H9 (cell line): ENCODE measurements at places on chromosomes 7 and 10.

DNA sequence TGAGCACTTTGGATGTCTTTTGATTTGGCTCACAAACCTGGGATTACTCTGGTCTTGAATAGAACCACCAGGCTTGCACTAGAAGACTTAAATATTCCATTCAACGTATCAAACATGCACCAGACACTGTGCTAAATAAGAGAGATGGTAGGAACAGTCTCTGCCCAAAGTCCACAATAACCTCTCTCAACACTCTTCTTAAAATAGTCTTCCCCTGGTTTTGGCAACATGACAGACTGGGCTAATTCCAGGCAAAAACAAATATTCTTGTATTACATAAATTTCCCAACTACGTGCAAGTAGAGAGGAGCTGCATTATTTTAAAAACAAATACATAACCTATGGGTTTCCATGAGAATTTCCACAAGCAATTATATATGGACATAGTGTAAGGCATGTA is 64.8 kb upstream of the PAPSS2 start:
- DNase-seq, result no peak

DNA sequence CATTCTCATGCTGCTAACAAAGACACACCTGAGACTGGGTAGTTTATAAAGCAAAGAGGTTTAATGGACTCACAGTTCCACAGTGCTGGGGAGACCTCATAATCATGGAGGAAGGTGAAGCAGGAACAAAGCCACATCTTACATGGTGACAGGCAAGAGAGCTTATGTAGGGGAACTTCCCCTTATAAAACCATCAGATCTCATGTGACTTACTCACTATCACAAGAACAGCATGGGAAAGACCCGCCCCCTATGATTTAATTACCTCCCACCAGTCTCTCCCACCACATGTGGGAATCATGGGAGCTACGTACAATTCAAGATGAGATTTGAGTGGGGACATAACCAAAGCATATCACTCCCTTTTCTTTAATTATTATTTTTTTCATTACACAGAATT is 16.6 kb downstream of the COL28A1 start:
- DNase-seq, result no peak

DNA sequence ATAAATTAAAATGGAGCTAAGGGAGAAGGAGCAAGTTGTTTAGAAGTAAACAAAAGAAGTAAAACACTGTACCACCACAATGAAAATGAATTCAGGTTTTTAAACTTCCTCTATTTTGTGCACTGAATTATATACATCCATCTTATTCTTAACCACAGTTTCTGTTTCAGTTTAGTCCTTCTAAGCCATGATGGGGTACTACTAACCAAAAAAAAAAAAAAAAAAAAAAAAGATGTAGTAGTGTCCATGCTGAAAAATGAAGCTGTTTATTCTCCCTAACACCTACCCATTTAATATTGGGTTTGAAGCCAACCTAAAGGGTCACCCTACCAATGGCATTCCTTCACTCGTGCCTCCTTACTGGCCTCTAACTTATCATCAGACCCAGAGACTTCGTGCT is 3.4 kb upstream of the BMPR1A start:
- DNase-seq, result no peak

- no peak for DNase-seq
Observed at GRCh38 chr10:131979821-131980270, 1.9 kb downstream of the BNIP3 start.

- no peak for DNase-seq
Observed at GRCh38 chr7:52920977-52921376, 114.5 kb upstream of the POM121L12 start.

DNA sequence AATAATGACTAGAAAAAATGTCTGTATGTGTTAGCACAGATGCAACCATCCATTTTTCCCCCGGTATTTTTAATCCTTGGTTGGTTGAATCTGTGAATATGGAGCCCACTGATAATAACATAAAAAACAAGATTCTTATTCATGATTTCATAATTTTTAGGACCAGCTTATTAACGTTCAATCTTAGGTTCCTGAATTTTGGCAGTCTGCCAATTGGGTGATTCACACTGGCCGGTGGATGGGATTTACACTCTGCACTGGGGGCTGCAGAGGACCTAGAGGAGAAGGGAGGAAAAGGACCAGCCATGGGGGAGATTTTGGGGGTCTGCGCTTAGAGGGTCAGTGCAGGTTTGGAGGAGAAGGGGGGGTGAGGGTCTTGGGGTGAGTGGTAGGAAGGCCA is 327.9 kb downstream of the ACTR3B start:
- DNase-seq, result no peak

DNA sequence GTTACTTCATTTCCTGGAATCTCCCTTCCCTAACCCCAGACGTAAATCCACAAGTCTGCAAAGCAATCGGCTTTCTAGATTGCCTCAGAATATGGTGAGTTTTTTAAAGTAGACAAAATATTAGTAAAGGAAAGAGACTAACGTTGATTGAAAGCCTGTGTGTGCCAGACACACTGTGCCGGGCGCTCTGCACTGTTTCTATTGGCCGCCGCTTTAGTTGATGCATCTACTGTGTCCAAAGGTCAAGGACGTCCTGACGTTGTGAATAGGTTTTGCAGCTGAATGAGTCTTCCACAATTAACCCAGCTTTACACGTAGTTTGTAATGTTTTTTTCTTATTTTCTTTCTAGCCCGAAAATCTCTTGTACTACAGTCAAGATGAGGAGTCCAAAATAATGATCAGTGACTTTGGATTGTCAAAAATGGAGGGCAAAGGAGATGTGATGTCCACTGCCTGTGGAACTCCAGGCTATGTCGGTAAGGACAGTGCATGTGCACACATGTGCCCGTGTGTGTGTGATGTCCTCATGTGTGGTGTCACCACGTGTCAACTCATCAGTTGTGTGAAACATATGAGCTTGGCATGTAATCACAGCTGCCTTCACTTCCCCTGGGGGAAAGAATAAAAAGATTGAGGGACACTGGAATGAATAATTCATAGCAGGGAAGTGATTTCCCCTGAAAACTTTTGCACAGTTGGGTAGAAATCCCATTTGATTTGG is 232.0 kb downstream of the CCDC3 start:
- no peak for DNase-seq

DNA sequence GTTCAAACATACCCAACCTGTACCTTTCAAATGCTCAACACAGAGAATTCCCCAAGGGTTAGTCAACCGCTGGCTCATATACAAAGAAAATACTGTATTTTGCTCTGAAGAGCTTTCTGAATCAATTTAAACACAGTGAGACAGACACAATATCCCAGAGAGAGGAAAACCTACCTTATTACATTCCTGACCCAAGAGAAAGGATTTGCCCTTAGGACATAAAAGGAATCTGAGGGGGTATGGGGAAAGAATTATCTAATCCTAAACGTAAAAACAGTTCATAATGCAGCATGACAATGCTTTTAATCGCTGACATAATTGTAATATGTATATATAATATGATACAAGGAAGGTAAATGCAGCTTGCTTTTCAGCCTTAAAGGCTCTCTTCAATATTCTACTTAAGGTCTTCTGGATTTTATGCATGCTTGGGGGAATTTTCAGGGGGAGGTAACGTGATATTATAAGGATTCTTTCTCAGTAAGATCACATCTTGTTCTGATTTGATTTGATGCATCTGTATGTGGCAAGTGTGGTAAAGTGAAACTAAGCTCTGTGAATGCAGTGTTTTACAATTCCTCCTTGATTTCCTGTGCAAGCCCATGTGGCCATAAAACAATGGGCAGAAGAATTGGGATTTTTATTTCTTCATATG is 240.5 kb downstream of the GLI3 start:
- DNase-seq, result no peak

GRCh38 chr10:102580230-102580629 is 64.0 kb upstream of the TRIM8 start:
- no peak for DNase-seq

DNA sequence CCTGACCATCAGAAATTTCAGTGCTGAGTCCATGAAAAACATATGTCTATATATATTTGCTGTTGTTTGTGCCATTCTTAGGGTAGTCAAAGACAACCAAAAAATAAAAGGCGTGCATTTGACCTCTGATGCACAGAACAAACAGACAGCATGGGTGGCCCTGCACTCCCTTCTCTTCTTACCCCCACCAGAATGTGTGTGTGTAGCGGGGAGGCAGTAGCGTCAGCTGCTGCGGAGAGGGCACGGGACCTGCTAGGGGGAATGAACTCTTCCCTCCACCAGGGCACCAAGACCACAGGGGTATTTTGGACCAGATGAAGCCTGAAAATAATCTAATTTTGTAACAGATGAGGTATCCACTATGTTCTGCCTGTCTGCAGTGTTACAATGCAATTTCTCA is 277.7 kb upstream of the ZNF32 start:
- no peak for DNase-seq
